ENCODE measurements at places on chromosomes 1 and 21.

GRCh38 chr1:234675006-234675405 is 65.0 kb upstream of the IRF2BP2 start:
- no peak for DNase-seq

DNA sequence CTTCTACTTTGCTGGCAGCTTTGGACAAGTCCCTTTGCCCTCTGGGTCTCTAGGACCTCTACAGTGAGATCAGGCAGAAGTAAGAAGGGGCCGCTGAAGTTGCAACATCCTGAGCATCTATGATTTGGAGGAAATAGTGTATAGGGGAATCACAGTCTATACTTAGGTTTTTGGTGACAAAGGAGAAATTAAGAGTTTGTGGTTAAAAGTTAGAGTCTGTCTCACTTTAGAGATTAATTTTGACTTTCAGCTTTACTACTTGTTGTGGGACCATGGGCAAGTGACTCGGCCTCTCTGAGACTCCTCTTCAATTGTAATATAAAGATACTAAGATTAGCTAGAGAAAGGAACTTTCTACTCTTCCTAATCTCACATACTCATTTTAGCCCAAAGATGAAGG is 33.1 kb upstream of the LMX1A start:
- DNase-seq = no peak

DNA sequence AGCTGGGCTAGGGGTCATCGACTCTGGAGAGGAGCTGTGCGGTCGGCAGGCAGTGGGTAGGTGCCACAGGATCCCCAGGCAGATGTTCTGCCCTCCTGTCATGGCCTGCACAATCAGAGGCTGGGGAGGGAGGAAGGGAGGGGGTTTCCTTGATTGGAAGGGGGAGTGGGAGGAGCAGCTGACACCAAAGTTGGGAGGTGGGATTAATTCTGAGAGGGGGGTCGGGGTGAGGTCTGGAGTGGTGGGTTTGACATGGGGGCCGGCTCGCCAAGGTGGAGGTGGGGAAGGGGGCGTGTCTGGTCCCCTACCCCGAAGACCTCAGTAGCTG is 651 bp upstream of the HPCA start:
- no peak for DNase-seq

- DNase-seq = no peak
These were observed 21.0 kb upstream of the RAP1A start for GRCh38 chr1:111598544-111598943.

DNA sequence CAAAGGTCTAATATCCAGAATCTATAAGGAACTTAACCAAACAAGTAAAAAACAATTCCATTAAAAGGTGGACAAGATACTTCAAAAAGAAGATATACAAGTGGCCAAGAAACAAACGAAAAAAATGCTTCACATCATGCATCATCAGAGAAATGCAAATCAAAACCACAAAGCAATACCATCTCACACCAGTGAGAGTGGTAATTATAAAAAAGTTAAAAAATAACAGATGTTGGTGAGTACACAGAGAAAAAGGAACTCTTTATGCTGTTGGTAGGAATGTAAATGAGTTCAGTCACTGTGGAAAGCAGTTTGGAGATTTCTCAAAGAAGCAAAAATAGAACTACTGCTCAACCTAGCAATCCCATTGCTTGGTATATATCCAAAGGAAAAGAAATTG is 218.6 kb downstream of the SLC44A5 start:
- DNase-seq = no peak
